Upper lobe of right lung (tissue), 1 donor: ENCODE measurements at places on chromosomes 11 and 22. TPM values are rescaled to one million over a fixed set of nuclear protein-coding genes. Genes with fewer than 3 reads are reported as not detected.

DNA sequence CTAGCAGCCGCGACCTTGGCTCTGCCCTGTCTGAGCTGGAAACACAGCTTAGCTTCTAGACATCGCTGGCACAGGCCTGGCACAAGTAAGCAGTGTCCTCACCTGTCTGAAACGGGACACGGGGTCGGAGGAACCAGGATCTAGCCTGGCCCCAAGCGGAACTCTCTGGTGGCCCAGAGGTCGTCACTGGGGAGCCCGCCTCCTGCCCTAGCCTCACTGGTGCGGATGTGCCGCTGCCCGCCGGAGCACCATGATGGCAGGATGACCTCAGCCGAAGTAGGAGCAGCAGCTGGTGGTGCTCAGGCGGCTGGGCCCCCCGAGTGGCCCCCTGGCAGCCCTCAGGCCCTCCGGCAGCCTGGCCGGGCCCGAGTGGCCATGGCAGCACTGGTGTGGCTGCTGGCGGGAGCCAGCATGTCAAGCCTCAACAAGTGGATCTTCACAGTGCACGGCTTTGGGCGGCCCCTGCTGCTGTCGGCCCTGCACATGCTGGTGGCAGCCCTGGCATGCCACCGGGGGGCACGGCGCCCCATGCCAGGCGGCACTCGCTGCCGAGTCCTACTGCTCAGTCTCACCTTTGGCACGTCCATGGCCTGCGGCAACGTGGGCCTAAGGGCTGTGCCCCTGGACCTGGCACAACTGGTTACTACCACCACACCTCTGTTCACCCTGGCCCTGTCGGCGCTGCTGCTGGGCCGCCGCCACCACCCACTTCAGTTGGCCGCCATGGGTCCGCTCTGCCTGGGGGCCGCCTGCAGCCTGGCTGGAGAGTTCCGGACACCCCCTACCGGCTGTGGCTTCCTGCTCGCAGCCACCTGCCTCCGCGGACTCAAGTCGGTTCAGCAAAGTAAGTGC lies 871 bp downstream of the SLC35E4 start:
- DNase-seq, result no peak

GRCh38 chr11:76129729-76130128 lies 76.6 kb downstream of the WNT11 start:
- DNase-seq, result no peak

PMM1 gene
- total RNA-seq, result 44.4 TPM

OSBP2 gene
- 6.0 TPM for total RNA-seq

DNA sequence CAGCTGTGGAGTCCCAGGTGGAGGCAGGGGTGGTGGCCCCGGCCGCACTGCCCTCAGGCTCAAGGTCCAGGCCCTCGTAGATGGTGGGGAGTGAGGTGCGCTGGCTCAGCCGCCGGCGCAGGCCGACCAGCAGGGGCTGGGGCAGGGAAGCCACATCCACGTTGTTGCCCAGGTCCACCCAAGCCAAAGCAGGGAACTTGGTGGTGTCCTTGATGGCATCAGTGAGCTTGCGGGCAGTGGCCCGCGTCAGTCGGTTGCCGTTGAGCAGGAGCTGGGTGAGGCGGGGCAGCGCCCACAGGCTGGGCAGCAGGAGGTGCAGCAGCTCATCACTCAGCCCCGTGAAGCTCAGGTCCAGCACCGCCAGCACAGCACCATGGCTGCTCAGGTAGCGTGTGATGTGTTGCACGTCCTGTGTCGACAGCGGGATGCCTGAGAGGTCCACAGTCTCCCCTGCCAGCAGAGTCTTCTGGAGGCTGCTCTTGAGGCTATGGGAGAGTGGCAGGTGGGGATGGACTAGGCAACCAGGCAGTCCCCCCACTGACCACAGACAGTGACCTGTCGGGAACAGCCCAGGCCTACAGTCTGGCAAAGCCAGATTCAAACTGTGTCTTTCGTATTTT lies 6.8 kb downstream of the LRRC75B start:
- no peak for DNase-seq

GRCh38 chr11:124717421-124717785 lies 22.3 kb upstream of the NRGN start:
- no peak for DNase-seq

UCP3 gene
- total RNA-seq, result 2.6 TPM

- DNase-seq, result no peak
Measured at GRCh38 chr11:63536669-63537292, at the start of gene PLAAT4. Gene PLAAT4 (plus strand): TSS chr11:63536808. CDS start chr11:63536869, 61 bp downstream.

GRCh38 chr11:10496296-10496936 lies 41.4 kb downstream of the AMPD3 start:
- DNase-seq, result no peak

DNA sequence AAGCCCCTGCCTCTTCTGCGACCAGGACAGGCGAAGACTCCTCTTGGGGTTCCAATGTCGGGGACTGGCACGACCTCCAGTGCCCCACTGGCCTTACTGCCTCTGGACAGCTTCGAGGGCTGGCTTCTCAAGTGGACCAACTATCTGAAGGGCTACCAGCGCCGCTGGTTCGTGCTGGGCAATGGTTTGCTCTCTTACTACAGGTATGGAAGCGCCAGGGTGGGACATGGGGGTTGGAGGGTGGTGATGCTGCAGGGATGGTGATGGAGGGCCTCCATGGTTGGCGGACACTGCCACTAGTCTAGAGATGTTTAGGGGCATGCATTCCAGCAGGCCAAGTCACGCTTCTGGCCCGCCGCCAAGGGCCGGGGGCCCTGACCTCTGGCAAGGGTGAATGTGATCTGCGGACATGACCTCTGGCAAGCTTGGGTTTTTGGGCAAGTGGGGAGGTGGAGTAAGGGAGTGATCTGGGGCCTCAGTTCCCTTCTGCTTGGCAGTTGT lies 727 bp downstream of the OSBP2 start:
- no peak for DNase-seq

FXYD2 gene
- total RNA-seq, result 3.6 TPM

GRCh38 chr11:118915941-118916841 lies 9.5 kb downstream of the BCL9L start:
- DNase-seq, result no peak

- DNase-seq, result no peak
Measured at GRCh38 chr22:33678523-33678922, 241.8 kb downstream of the LARGE1 start.

DNA sequence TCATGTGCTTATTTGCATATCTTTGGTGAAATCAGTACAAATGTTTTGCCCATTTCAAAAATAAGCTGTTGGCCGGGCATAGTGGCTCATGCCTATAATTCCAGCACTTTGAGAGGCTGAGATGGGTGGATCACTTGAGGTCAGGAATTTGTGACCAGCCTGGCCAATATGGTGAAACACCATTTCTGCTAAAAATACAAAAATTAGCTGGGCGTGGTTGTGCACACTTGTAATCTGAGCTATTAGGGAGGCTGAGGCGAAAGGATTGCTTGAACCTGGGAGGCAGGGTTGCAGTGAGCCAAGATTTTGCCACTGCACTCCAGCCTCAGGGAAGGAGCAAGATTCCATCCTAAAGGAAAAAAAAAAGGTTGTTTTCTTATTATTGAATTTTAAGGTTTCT lies 136.0 kb downstream of the SWAP70 start:
- DNase-seq, result no peak

DNA sequence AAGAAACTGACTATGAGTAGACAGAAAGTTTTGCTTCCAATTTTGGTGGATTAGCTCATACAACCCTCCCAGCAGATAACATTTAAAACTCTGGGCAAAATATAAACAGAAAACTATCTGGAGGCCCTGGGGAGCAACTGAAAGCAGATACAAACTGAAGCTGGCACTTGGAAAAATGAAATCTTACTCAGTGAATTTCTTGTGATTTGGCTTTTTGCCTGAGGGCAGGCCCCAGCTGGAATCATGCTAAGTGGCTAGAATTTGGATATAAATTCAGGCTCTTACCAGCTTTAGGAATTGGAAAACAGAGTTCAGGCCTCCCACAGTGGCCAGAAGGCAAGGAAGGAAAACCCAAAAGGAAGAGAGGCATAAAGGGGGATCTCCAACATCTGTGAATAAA lies 85.8 kb downstream of the EFCAB6 start:
- no peak for DNase-seq

ARHGAP20 gene
- total RNA-seq, result 6.6 TPM

DNA sequence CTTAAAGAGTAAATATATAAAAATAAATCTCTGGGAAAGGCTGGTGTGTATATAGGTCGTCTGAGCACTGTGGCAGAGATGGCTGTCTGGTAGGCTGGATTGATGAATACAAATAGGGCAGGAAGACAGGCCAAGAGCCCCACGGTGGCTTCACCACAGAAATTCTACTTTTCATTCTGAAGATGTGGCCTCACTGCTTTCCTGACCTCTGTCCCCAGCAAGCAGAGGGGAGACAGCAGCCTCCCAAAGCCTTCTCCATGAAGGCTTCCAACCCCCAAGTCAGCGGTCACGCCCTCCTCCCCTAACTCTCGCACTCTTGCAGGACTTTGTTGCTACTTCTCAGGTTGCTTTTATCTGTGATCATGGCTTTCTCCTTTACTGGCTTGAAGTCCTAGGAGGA lies 10.6 kb upstream of the KCNJ1 start:
- no peak for DNase-seq
